Amniotic epithelial cell (primary cell): ENCODE measurements at places on chromosomes 16 and 17.

DNA sequence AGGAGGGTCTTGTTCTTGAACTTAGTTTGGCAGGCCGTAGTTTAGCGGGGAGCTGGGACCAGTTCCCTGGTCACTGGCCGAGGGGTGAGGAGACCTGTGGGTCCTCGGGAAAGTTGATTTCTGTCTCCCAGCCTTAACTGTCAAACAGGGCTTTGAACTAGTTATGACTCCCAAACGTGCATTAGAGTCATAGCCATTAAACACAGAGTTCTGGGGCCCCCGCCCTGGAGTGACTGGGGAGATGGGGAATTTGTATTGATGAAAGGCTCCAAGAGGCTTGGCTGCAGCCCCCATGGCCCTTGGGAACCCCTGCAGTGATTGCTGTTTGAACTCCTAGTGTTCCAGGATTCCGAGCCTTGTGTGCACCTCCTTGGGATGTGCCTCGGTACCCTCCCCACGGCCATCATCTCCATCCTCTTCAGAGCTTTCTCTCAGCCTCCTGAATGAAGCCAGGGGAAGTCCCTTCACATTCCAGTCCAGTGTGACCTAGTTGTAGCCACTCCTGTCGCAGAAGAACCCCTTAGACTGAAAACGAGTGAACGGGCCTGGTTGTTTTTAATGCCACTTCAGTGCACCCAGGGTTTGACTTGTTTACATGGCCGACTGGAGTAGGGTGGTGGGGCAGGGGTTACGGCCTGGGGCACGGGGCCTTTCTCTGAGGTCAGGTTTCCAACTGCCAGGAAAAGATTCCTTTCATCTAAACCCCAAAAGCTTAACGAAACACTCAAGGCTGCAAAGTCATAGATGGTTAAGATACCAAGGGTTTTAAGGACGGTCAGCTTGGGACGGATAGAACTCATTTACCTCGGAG, 1.4 kb downstream of the MPRIP start:
- DNase-seq, result no peak

- no peak for DNase-seq
These were observed 484.0 kb upstream of the ERCC4 start for GRCh38 chr16:13435873-13436474.

GRCh38 chr17:13437966-13438779, 163.6 kb downstream of the HS3ST3A1 start:
- DNase-seq, result peak; percentile 40

GRCh38 chr17:48799069-48799723, 17.8 kb downstream of the TTLL6 start:
- DNase-seq, result peak; percentile 59

DNA sequence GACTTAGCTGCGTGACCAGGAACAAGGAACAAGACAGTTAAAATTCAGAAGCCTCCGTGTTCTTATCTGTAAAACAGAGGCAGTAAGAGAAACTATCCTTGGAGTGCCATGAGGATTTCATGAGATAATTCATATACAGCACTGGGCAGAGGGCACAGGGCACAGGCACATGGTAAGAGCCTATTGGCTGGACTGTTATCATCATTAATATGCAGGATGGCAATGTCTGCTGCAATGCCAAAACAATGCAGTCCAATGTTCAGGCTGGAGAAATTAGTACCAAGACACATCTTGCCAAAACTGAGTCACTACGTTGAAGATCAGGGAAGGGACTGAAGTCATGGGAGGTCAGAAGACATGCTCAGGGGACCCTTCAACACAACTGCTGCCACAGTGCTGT, 13.6 kb downstream of the CDRT4 start:
- DNase-seq, result no peak

DNA sequence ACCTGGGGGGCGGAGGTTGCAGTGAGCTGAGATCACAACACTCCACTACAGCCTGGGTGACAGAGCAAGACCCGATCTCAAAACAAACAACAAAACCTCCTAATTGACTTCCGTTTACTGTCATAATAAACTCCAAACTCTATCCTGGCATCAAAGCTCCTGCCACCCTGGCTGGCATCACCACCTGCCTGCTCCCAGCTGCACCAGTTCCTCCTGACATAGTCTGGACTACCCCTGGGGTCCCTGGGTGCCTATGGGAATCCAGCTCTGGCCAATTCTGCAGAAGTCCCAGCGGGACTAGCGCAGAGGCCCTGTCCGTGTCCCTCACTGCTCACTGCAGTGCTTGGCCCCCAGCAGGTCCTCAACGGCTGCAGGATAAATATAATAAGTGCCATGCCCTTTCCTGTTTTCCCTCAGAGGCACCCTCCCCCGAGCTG, 723 bp downstream of the NTHL1 start:
- DNase-seq, result no peak

- DNase-seq, result peak; percentile 15
These were observed 4.5 kb upstream of the TCAP start for GRCh38 chr17:39660397-39661385.

GRCh38 chr17:2995886-2996809, 67.3 kb downstream of the OR1D5 start:
- DNase-seq, result no peak

DNA sequence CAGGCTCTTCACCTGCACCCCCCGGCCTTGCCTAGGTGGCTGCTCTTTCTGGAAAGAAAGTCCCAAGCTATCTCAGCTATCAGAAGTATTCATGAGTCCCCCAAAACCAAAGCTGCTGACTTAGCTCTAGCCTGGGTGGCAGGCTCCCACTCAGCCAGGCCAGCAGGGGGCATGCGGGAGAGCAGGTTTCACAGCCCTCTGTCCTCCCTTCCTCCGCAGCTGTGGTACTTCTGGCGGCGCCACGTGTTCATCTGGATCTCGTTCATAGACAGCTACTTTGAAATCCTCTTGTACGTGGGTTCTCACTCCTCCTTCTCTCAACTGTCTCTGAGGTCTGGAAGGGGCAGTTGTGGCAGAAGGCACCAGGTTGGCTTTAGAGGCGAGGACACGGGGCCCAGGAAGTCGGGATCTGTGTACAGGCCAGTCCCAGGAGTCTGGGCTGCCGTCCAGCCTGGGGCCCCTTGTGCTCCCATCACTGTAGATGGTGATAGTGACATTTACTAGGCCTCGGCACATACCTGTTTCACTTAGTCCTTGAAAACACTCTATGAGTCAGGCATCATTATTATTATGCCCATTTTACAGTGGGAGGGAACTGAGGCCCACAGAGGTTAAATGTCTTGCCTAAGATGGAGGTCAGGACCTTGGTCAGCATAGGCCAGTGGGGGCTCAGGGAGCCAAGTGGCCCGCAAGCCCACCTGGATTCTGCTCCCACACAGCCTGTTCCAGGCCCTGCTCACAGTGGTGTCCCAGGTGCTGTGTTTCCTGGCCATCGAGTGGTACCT, 12.9 kb downstream of the TRPV2 start:
- DNase-seq, result peak; percentile 69

DNA sequence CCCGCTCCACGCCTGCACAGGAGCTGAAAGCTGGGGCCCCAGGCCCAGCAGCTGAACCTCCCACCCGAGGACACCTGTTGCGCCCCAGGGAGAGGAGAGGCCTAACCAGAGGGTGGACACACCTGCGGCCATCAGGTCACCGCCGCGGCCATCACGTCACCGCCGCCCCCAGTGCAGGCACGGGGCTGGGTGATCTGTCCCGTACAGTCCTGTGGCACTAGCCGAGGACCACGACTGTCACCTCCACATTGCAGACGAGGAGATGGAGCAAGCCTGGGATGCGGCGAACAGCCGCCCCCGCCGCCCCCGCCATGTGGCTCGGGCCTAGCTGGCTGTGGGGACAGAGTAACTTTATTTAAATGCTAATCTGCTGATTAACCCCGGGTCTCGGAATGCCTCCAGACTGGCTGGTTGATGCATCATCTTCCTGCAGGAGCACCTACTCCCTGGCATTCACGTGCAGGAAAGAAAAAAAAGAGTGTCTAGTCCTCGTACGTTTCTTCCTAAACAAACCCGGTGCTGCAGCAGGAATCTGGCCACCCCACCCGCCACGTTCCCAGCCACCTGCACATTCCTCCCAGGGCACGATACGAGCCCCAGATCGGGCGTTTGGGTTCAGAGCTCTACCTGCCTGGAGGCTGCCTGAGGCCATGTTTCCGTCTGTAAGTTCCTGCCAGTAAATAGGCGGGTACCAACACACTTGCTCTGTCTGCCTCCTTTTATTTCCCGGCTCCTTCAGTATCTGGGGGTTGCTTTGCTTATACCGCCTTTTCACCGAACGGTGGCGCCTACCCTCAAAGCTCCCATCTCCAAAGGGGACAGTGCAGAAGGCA, 29.9 kb downstream of the PIEZO1 start:
- DNase-seq, result peak; percentile 49

GRCh38 chr17:73833775-73834488, 189.7 kb upstream of the SDK2 start:
- no peak for DNase-seq

DNA sequence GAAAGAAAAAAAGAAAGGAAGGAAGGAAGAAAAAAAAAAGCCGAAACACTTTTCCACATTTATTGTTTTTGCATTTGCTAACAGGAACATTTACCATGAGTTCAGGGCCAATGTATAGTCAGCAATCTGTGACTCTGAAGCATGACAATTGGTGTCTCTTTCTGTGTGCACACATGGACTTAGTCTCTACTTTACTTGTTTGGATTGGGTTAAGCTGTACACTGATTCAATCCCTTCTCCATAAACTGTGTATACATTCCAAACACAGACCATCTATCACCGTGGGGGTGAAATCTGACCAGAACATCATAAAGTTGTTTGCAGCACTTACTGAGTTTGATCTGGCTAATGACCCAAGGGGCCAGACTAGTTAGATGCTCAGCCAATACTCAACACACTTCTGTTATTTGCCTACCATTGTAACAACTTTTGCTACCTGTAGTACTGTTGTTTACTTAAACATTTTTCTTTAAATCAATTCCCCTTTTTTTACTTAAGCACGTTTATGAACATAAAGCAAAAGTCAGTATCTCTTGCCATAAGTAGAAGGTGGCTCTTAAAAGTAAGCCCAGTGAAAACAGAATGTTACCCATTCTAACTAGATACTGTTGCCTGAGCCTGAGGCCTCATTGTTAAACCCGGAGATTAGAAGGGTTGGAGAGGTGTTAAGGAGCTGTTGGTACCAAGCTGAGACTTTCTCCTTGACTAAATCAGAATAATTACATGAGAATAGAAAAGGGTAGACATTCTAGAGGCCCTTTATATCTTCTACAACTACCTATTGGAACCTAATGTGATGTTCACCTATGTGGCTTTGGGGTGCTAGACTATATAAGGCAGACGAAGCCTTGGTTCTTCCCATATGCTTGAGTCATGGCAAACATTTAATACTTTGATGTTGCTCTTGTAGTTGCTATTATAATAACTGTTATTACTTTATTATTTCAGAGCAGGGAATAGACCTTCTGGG, 41.8 kb downstream of the SCNN1B start:
- DNase-seq, result no peak

DNA sequence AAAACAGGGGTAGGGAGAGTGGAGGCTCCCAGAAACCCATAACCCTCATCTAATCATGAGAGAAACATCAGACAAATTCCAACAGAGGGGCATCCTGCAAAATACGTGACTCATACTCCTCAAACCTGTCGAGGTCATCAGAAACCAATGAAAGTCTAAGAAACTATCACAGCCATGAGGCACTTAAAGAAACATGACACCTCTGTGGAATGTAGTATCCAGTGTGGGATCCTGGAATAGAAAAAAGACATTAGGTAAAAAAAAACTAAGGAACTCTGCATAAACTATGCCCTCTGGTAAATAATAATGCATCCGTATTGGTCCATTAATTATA, 16.4 kb downstream of the CDH5 start:
- peak; percentile 90 for DNase-seq

- DNase-seq, result no peak
These were observed 21.5 kb downstream of the PHF12 start for GRCh38 chr17:28929787-28930186.

DNA sequence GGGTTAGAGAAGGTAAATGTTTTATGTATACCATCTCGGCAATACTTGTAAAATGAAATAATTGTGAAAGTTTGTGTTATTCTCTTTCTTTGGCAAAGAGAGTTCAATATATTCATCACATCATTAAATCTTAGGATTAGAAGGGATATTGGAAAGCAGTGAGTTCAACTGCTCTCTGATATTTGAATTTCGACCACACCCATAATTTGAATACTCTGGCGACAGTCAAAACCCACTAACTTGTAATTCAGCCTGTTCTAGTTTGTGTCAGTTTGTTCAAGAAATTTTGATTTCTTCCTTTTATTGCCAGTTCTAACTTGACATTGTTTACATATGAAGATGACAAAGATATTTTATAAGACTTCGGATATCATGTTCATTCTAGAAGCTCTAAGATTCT, 1380.5 kb upstream of the CDH8 start:
- DNase-seq, result no peak

DNA sequence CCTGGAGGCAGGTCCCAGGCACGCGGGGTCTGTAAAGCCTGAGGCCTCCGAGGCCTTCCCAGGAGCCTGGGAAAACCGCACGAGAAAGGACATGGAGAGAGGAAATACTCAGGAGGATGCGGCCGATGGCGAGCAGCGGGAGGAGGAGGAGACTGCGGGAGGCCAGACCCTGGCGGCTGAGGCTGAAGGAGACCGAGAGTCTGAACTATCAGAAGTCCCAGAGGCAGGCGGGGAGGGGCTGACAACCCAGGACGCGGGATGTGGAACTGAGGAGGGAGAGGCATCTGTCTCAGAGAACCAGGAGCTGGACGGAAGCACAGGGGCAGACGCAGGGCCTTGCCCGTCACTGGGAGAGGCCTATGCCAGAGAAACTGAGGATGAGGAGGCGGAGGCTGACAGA, 2.4 kb downstream of the APOBR start:
- DNase-seq, result no peak

- no peak for DNase-seq
These were observed 47.0 kb upstream of the MARCHF10 start for GRCh38 chr17:62855156-62855555.

GRCh38 chr16:85851034-85851785, 47.8 kb upstream of the IRF8 start:
- DNase-seq, result no peak

DNA sequence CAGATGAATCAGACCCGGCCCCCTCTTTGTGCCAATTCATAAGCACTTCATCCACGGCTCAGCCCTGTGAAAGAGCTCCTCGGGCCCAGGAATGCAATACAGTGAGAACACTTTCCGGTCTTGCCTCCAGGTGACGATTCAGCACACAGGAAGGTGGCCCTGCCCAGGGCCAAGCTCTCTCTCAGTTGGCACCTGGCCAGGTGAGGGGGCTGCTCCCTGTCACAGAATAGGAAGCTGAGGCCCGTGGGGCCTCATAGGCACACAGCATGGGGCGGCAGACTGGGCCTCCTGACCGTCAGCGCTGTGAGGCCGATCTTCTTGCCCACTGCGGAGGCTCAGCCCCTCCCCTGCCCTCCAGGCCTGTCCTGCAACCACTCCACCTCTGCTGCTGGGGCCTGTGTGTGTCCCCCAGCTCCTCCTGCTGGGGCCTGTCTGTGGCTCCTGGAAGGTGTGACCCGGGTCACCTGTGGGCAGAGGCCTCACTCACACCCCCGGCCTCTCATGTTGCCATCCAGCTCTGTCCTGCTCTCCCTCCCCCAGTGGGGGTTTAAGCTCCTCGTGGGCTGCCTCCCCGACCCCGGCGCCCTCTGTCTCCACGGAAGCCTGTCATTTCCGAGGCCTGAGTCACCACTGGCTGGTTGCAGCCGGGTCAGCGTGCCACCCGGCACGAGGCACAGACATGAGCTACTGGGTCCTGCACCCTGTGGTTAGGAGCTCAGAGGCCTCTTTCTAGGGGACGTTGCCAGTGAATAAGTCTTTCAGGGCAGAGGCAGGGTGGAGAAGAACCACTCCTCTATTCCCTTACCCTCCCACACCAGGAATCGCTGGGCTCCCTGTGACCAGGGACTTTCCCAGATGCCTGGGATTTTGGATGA, 114.4 kb downstream of the SEC14L1 start:
- peak; percentile 96 for DNase-seq
